Right lung (tissue), 10 donors: ENCODE measurements at places on chromosomes 4 and X. TPM values are rescaled to one million over a fixed set of nuclear protein-coding genes. Genes with fewer than 3 reads are reported as not detected.

NAAA gene
- 9.7 TPM for polyA plus RNA-seq

CFAP47 gene
- polyA plus RNA-seq = 3.1 TPM

H2AZ1 gene
- 414 TPM for polyA plus RNA-seq

DNA sequence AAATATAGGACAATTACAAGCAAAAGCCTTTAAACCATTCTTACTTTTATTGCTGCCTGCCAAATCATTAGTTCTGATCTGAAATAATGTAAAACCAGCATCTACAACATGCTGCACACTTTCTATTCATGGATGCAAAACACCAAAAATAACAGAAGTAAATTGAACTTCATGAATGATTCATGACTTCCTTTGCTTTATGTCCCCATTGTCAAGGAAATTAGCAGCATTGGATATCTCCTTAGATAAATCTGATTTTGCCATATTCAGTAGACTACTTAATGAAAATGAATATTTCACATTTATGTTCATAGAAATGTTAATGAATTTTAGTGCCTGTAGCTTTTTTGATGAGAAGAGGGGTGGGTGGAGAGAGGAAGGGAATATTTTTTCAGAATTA lies 132.6 kb downstream of the COMMD8 start:
- no peak for DNase-seq

DNA sequence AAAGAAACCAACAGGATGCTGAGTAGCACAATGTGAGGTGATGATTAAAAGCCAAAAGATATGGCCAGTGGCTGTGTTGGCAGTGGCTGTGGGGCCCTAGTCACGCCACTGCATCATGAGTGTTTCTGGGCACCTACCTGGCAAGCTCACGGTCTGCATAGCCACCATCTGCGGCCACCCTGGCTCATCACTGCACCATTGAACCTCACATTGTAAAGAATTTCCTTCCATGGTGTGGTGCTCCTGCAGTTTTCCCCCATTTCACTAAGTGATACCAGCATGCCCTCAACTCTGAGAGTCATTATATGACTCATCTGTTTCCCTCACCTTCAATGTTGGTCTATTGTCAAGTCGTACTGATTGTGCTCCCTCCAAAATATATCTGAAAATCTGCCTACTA lies 45.5 kb upstream of the CLNK start:
- no peak for DNase-seq

DNA sequence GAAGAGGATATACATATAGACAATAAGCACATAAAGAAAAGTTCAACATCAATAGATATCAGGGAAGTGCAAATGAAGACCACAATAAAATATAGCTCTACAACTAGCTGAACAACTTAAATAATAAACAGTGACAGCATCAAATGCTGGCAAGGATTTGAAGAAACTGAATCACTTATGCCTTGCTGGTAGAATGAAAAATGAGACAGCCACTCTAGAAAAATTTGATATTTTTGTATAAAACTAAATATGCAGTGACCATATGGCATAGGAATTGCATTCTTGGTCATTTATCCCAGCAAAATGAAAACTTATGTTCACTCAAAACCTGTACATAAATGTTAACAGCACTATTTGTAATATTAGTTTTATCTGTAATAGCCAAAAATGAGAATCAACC lies 1102.0 kb downstream of the C4orf33 start:
- DNase-seq = no peak

DNA sequence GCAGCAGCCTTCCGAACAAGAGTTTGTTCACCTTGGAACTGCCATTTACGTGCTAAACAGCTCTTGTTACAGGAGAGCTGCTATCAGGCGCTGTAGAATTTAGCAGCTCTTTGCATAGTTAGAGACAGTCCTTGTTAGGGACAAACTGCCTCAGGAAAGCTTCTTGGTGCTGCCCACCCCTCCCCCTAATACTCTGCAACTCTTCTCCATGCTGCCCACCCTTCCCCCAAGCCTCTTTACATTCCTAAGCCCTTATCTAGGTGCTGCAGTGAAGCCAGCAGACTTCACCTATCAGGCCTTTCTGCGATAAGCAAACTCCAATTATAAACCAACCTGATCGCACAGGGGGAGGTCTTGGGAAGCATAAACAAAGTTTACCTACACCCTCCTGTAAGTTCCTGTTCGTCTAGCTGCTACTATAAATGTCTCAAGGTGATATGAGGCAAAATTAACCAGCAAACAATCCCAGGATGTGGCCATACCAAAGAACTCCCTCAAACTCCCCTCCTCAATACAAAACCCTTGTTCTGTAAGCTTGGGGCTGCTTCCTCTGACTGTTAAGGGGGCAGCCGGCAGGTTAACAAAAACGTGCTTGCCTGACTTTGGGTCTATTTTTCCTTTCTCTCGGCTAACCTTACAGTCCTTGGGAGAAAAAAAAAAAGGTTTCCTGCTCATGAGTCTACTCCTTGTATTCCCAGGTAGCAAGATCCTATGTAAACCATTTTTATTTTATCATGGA lies 74.0 kb upstream of the GC start:
- DNase-seq = peak; percentile 28

DNA sequence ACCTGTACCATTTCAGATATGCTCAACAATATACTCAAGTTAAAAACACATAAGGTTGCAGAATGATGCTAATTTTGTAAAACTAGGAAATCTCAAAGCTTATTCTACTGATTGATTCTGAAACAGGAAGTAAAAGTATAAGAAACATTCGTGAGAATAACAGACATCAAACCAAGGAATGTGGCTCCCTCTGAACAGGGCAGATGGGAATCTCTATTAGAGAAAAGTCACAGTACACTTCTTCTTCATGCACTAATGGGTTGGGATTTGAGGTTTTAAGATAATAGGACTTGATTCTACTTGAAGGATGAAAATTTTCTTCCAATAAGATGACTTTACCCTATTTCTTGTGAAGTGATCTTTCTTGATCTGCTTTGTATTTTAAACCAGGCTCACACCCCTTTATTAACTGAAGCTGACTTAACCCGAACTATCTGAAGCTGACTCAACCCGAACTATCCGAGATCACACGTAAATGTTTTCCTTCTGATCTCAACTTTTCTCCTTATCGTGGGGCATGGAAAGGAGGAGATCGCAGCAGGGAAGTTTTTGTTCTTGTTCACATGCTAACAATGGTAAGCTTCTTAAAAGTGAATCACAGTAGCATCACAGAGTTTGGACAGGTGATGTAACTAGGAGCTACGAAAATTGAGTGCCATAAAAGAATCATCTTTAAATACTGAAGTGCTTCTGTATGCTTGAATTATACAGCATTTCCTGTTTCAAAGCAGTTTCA lies 363.1 kb upstream of the ZFP42 start:
- no peak for DNase-seq

GRCh38 chrX:151825925-151826485 lies 86.7 kb upstream of the MAGEA4 start:
- DNase-seq = peak; percentile 35

GRCh38 chr4:13782231-13782630 lies 154.7 kb upstream of the BOD1L1 start:
- no peak for DNase-seq

DNA sequence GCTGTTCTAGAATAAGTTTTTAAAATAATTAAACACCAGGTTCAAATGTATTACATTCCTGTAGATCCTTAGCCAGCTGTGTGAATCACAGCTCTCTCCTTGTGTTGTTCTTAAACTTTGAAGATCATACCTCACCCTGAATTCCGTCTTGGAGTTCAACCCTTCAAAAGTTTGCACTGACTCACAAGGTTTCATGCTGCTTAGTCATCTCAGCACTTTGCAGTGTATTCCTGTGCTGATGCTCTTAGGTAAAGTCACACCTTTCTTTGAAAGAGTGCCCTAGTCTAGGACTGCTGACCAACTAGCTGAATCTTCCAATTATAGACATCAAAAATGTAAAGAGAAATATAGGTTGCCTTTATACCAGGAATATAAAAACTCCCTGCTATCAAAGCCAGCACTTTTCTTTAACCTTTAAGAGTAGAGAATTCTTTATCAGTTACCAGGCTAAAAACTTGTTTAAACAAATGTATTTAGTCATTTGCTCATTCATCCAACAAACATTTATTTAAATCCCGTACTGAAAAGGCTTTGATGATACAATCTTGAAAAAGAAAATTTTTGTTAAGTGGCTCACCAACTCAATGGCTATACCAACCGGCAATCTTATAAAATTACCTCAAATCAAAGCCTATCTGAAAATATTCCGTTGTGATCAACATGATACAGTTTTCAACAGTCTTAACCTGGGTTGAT lies 169.7 kb downstream of the RAP1GDS1 start:
- no peak for DNase-seq

GRCh38 chrX:78104447-78105176 lies 564 bp downstream of the PGK1 start:
- peak; percentile 42 for DNase-seq

DSPP gene
- not detected for polyA plus RNA-seq

AMMECR1 gene
- 13.2 TPM for polyA plus RNA-seq

- no peak for DNase-seq
These were observed 186.2 kb upstream of the TBL1X start for GRCh38 chrX:9278475-9279233.

DNA sequence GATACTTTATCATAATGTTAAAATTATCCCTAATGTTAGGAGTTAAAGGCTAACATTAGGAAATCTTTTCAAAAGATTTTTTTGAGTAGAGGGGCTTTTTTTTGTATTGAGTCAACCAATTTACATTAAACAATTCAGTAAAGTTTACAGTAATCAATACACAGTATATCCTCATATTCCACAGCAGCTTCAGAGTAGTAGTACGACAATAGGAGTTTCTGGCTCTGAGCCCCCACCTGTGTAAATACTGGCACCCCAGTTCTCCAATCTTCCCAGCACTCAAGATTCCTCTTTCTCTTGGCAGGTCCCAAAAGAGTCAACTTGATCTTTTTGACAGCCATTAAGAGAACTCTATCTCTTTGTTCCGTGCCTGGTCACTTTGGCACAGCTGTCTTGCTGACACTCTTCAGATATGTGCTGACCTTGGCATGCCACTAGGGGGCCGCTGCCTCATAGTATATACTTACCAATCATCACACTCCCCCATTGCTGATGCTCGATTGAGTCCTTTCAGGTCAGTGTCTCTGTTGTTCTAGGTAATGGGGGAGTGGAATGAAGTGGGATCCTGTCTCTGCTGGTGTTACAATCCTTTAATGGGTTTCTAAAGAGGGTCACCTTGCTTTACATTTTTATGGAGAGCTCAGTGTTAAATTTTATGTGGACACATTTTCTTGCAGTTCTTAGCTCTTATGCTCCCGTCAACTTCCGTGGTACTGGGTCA lies 19.5 kb upstream of the CCNI start:
- no peak for DNase-seq

ZNF185 gene
- polyA plus RNA-seq = 20.4 TPM

- DNase-seq = no peak
These were observed 32.5 kb downstream of the FGFBP1 start for GRCh38 chr4:15906020-15906443.

DNA sequence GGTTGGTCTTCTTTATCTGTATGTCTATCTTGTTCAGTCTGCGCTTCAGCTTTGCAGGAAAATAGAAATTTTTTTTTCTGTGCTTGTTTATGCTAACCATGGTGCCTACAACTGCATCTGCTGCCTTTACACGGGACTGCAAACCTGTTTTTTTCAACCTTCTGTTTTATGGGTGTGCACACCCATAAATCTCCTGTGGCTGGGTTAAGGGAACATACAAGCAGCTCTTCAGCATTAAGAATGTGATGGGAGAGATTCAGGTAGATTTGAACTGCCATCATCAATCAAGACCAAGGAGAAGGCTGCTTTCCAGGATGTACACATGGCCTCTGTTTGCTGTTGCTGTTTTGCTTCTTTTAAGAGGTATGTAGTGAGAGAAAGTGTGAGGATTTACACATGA lies 502.9 kb downstream of the ANKRD50 start:
- DNase-seq = no peak

GRCh38 chr4:189202182-189202868 lies 738.3 kb upstream of the FRG1 start:
- peak; percentile 68 for DNase-seq

DNA sequence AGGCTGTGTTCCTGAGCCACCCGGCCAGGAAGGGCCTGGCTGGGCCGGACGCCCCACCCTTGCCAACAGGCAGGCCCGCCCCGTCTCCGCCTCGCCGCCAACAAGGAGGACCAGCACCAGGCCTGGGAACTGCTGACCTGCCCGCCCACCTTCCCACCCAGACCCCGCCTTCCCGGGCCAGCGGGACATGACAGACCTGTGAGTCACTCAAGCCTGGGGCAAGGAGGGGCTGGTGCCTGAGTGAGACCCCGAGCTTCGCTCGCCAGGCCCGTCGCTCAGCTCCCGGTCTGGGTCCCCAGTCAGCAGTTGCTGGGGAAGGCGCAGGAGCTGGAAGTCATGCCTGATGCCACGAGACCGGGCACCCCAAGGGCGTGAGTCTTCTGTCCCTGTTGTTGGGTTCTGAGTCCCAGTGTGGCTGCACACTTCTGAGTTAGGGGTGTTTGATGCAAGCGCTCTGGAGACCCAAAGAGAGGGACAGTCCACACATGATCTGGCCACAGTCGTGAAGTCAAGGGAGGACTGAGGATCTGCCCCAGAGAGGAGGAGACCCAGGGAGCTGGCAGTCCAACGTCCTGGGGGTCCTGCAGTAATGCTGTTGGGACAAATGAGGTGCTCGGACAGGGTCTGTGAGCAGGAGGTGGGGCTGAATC lies at the start of gene DNASE1L1:
Gene DNASE1L1, minus strand, starts transcription at position 33 of the 650 bp plus-strand sequence. CDS start 3,686 bp downstream, outside the sequence.
- DNase-seq = no peak

DNA sequence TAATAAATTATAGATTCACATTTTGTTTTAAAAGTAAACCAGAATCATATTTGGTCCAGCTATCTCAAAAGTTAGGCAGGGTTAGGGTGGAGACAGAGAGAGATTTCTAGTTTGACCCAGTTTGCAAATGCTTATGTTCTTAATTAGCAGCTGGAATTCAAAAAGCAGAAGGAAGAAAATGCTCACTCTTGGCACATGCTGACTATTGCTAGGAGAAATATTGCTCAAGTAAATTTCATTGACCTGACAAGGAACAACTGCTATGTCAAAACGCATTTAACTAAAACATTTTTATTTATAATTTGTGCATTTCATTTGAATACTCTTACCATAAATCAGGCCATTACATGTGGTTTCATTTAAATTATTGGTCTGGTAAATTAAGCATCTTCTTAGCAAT lies 131.8 kb downstream of the GLRA3 start:
- peak; percentile 54 for DNase-seq

- DNase-seq = no peak
These were observed 46.6 kb downstream of the MAP7D3 start for GRCh38 chrX:136204571-136204970.
